NCI-H2029 treated with DMSO at 0.1 percent for 48 hours (cell line): ENCODE measurements at places on chromosomes 1 and 21.

DNA sequence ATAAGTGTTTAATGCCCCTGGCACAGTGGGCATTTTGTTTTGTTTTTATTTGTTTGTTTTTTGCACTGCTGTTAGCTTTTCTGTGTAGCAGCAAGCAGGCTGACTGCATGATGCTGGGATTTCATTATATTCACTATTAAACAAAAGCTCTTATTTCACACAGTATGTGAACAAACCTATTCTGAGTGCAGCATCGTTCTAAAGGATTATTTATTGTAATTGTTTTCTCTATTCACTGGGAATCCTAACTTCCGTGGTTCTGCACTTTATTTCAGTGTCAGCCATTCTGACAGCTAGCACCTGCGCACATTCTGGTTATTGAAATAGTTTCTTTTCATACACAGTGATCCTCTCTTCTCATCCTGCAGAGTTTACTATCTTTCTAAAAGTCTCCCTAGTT lies 595.0 kb downstream of the NEGR1 start:
- DNase-seq = no peak

GRCh38 chr1:17201201-17202021 lies 3.5 kb upstream of the PADI1 start:
- DNase-seq = no peak

DNA sequence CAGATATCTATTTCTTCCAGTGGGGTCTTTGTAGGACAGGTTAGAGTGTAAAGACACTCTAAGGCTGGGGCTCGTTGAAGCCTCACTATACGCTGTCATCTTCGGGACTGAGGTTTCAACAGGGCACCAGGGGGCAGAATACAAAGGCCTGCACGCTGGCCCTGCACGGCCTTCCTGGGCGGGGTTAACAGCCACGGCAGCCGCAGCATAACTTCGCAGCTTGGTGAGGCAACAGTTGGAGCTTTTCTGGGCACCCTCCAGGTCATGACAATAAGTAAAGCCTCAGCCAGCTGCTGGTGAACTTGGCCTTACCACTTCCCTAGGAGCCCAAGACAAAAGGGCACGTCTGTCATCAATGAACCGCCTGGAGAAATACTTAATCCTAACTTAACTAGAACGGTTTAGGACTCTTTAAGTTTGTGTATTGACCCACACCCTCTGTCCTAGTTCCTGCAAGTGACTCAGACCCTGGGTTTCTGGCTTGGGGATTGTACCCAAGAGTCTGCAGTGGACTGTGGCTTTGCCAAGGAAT lies 2.3 kb upstream of the RUNX1 start:
- no peak for DNase-seq

DNA sequence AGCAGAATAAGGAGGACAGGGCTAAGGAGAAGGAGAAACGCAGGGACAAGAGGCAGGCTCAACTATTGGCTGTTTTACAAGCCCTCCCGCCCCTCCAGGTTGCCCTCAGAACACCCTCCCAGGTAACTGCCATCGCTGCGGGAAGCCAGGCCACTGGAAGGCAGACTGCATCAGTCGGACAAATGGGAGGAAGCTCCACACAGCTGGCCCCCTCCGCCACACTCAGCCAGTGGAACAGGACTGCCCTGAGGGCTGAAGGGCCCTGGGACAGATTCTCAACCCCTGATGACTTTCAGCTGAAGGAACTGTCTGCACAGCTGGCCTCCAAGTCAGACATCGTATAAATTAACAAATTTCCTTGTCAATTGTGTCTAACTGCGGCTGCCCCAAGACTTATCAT lies 21.8 kb downstream of the LRRC3 start:
- no peak for DNase-seq

GRCh38 chr1:24555591-24556413 lies at the start of gene NCMAP:
Gene NCMAP (plus strand): TSS chr1:24556087. CDS start chr1:24595431, 39,344 bp downstream.
- no peak for DNase-seq

DNA sequence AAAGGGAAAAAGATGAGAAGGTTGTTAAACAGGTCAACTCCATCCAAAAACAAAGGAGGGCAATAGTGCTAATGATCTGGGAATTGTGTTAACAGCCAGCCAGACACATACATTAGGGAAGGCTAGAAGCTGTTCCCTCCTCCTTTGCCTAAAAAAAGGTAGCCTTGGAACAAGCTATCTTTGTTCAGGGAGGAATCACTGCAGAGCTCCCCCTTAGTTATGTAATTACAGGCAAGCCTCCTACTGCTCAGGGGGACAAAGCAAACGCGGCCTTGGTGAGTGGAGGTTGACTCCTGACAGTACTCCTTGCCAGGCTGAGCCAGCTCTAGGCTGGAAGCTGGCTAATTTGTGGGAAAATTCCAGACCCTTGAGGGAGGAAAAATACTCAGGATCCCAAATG lies 97.6 kb downstream of the VAV3 start:
- DNase-seq = no peak
